ENCODE measurements at places on chromosomes 3 and 15.
A peak's percentile ranks its signal among the peaks of the same experiment; 100 is the strongest.

- peak; percentile 82 for DNase-seq
Measured at GRCh38 chr15:64749167-64749566, 26.2 kb downstream of the RBPMS2 start.

DNA sequence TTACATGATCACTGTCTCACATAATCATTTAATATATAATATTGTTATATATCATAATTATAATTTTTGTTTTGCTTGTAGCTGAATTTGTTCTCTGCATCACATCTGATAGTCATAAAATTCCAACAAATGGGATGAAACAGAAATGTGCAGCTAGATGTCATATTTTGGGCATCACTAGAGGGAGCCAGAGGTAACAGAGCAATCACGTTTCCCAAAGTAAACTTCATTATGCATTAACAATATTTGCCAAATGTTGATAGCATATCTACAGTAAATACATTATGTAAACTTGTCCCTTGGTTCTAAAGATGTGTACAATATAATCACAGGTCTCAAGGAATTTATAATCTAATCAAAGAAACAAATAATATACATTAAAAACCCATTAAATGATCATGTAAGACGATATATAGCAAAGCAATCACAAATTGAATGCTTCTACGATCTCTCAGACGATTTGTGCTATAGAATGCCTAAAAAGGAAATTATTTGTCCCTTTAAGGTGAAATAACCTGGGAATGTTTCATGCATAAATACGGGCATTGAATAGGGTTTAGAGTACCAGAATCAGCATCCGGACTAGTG, 234.2 kb upstream of the MCTP2 start:
- peak; percentile 59 for DNase-seq

DNA sequence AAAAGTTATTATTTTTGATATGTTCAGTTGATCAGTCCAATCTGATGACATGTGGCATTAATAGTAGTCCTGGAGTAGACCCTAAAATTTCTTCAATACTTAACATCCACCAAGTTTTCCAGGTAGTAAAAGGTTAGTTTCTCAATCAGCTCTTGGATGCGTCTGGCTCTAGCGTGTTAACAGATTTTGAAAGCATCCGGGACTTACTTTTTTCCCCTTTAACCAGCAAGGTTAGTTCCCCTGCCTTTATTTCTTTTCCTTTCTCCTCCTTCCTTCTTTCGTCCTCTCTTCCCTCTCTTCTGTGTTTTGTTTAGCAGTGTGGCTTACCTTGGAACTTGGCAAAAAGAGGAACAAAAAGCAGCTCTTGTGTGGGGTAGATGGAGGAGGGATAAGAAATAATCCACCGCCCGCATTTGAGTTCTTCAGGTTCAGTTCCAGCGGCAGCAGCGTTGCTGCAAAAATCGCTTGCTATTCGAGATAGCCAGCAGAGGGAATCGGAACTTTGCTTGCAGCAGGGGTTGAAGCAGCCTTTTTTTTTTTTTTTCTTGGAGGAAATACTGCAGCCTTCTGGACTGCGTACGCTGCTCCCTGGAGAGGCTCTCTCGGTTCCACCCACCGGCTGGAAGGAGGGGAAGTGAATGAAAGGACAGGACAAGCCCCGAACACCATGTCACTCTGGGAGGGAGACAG, at the start of gene RBMS3:
Gene RBMS3, plus strand, starts transcription at position 668 of the 690 bp plus-strand sequence.
- peak; percentile 96 for DNase-seq

- no peak for DNase-seq
Measured at GRCh38 chr3:186937017-186937875, 6.9 kb downstream of the ST6GAL1 start.

DNA sequence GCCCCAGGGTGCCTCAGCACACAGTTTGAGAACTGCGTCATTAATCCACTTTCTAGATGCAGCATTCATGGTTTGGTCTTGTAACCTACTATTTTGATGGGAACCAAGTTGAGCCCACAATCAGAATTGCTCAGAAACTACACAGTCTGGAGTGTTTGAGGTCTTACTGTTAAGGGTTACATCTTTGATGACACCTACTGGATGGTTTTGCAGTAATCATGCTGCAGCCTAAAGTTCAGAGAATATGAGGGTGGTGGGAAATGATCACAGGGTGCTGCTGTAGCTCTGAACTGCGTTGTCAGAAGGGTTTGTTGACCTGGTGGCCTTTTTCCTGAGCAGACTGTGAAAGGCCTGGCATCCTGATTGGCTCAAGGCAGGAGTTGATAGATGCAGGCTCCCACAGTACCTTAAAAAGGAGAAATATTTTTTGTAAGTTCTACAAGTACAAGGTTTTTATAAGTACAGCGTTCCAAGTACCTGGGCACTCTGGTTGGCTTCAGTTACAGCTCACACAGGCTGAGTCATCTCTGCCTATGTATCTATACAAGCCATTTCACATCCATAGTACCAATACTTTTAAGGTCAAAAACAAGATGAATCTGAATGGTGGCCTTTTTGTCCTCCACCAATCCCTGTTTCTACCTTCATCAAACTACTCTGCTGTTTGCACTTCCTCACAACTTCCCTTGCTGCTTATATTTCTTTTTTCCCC, 60.5 kb upstream of the ACKR4 start:
- DNase-seq = peak; percentile 39

- DNase-seq = no peak
Measured at GRCh38 chr3:23270423-23270822, 67.3 kb downstream of the UBE2E2 start.
